ENCODE measurements at places on chromosomes 6 and 20.

DNA sequence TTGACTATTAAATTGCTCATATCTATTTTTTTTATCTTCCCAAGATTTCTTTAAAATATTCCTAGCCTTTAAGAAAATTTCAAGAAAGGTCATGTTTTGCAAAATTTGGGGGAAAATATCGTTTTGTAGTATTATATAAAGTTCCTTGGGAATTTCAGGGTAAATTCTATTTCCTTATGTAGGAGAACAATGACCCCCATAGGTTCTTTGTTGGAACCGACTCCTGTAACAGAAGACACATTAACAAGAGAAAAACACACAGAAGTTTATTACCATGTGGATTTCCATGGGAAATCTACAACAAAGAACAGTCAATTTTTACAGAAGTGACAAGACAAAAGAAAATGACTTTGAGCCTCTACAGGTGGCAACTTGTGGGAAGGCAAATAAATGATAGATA is 68.1 kb downstream of the ADGB start:
- no peak for DNase-seq

DNA sequence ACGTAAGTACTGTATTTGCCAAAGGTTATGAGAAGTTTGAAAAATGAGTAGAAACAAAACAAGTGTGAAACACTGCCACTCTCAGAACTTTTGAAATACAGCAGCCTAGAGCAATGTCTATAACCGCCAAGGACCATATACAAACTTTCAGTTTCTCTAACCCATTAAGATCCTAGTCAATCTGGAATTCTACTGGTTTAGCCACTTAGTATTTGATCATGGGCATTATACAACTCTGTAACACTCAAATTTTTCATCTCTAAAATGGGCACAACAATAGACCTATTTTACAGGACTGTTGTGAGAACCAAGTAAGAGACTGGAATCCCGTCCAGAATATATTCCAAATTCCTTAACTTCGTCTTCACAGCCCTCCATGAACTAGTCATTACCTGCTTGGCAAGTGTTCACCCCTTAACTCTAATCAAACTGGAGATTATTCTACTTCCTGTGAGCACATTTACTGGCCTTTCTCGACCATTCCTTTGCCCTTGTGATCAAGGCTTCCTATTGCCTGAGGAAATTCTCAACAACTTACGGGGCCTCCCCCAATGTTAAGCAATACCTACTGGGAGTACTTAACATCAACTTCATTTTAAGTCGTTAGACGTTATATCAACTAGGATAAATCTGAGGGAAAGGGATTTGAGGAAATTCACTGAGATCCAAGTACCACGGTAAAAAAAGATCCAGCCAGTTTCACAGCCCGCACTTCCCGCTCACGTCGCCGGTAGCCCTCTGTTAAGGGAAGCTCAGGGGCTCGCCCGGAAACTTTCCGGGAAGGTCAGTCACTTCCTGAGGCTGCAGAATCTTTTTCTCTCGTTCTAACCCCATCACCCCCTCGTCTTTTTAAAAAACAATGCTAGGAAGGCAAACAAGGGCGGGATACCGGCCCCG is 1.1 kb downstream of the EIF2S2 start:
- DNase-seq = no peak

GRCh38 chr6:1423578-1423977 is 34.2 kb downstream of the FOXF2 start:
- no peak for DNase-seq

GRCh38 chr6:26199773-26200764 is 112.8 kb downstream of the HFE start:
- DNase-seq = no peak

DNA sequence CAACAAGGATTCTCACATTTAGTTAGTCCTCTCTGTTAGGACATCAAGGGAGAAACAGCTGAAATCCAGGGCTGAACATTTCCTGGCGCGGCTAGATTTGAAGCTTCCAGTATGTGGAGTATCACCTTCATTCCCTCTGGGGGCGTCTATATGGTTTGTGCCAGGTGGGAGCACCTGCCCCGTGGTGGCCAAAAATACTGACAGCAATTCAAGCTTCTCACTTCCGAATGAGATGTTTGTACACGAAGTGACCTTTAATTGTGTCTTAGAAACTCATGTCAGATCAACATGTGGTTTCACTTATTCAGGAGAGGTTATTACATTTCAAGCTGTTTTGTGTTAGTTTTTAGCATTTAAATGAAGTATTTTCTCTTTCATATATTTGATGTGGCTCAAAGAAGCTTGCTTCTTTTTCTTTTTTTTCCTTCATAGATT is 67.3 kb upstream of the ZNF217 start:
- no peak for DNase-seq

DNA sequence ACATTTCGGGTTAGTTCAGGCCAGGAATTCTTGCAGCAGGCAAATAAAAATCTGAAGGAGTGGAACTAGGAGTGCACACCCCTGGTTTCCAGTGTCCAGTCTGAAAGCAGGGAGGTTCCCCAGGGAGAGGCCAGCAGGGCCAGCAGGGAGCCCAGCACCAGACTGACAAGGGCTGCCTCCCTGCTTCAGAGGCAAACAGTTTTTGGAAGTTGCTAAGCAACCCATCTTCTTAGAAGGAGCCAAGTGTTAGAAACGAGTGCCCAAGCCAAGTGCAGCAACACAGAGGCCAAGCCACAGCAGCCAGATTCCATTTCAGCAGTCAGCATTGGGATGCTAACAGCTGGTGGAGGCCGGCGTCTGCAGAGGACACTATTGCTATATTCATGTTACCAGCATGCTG is 179.1 kb downstream of the SYNDIG1 start:
- no peak for DNase-seq

- no peak for DNase-seq
Observed at GRCh38 chr20:16260911-16261310, 312.3 kb downstream of the KIF16B start.

GRCh38 chr20:24452016-24452415 is 17.4 kb upstream of the SYNDIG1 start:
- no peak for DNase-seq

DNA sequence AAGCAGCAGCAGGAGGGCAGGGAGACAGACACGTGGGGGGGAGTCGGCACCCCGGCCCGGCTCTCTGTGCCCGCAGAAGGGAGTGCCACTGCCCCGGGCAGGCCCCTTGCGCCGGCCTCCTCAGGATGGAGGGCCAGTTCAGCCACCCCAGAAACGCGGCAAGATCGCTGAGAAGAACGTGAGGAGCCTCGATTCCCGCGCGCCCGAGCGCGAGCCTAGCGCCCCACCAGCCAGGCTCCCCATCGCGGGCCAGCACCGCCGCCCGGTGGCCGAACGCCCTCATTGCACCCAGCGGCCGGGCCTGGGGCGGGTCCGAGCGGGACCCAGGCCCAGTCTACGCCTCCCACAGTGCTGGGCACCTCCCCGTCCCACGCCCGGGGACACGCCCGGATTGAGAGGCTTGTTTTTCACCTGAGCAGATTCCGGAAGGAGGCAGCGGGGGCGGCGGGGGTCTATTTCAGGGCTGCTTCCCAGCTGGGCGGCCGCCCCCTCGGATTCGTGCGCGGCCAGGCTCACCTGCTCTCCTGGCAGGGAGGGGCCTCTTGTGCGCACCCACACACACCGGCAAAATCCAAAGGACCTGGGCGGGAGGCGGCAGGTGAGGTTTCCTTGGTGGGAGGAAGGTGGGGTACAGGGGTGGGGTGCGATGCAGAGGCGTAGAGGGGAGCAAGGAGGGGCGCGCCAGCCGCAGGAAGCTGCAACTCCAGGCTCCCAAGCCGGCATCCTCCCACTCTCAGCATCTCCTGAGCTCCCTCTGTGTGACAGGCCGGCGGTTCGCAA is 9.0 kb upstream of the GRM4 start:
- DNase-seq = peak; percentile 20

DNA sequence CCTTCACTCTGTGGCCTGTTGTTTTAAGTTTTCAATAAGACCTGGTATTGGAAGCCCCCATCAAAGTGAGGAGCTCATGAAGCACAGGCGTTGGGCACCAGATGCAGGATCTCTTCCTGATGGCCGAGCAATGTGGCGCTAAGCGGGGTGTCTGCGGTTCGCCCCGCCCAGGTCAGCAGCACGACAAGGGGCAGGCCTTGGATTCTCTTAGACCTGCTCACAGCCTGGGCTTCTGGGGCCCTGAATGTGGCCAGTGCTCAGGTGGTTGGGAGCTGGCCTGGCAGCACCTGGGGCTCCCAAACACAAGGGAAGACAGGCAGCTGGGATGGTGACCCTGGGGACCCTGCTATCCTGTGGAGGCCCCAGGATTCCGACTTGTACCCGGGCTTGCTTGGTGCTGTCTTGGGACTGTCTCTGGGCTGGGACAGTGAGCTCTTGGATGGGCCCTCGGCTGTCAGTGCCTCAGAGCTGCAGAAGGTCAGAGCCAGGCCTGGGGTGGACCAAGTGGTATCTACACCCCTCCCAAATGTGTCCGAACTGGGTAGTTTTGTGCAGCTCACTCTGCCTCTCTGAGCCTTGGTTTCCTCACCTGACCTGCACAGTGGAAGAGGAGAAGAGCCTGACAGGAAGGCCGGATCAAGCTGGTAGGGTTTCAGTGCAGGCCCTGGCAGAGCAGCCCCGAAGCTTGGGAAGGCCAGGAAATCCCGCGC is 69.1 kb downstream of the PHACTR3 start:
- no peak for DNase-seq

DNA sequence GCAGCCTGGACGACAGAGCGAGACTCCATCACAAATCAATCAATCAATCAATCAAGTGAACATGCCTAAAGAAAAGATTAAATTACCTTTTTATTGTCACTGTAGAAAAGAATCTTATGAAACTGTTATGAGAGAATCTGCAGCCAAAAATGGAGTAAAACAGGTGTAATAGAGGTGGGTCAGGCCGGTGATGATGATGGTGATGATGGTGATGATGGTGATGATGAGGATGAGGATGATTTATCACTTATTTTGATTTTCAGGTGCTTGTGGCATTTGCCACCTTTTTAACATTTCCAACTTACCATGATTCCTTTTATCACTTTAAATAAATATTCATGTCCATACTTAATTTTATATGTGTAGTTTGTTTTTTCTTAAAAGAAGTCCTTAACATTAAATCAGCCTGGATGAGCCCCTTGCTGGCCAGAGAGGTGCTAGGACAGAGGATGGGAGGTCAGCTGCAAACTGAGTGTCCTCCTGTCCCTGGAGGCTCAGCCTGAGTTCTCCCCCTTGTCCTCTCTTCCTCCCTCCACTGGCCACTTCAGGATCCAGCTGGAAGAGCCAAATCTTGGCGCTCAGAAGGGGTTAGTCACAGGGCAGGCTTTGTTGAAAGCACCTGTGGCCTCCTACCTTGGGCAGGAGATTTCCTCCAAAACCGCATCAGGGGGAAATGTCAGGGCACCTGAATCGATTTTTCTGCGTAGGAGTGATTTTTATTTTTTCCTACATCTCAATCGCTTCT is 32.6 kb downstream of the SLC2A10 start:
- no peak for DNase-seq

GRCh38 chr6:128754658-128755256 is 128.2 kb upstream of the LAMA2 start:
- DNase-seq = no peak
